Mammary epithelial cell (primary cell): ENCODE measurements at places on chromosomes 4 and X. TPM values are rescaled to one million over a fixed set of nuclear protein-coding genes. Genes with fewer than 3 reads are reported as not detected.

DNA sequence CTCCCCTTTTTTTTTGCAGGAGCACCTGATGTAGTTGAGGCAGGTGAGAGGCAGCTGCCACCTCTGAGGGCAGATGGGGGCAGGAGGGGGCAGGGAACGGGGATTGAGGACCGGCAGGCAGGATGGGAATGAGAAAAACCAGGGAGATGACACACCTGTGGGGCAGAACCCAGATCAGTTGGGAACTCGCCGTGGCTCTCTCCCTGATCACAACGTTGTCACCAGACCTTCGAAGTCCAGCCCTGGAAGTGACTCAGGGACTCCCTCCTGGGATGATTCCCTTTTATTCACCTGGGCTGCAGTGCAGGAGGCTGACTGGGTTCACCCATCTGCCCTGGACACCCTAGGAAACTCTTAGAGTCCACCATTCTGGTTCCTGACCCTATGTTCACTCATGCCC, 127.2 kb downstream of the MXRA5 start:
- no peak for DNase-seq

- DNase-seq = peak; percentile 51
Observed at GRCh38 chrX:72201836-72202536, 20.4 kb downstream of the PIN4 start.

DNA sequence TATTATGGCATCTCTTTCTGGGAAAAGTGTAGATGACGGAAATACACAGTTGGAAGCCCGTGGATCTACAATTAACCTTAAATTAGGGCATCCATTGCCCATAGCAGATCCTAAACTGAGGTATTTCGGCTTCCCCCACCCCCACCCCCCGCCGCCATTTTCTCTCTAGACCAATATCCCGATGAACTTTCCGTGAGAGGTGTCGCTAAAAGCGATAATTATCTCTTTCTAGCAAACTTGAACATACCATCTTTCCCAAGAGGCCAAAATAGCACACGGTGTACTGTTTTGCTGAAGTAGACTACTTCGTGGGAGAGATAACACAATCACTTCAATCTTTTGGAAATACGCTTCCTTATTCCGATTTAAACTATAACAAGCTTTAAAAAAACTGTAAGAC, 554 bp downstream of the KLHL15 start:
- DNase-seq = no peak

DNA sequence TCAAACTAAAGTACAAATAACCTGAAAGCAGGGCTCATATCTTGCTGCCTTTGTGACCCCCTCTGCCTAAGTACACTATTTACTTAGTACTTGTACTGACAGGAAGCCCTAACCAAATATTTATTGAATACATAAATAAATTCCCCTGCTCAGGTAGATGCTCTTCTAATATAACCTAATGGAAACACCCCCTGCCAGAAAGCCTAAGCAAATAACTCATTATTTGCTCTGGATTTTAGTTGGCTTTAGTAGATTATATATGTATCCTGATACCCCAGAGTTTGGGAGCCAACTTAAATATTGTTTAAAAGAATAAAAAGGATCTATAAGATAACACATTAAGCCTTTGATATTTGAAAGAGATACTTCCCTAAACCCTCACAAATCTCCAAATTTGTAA, 318.2 kb downstream of the PPP1R2C start:
- DNase-seq = no peak

DNA sequence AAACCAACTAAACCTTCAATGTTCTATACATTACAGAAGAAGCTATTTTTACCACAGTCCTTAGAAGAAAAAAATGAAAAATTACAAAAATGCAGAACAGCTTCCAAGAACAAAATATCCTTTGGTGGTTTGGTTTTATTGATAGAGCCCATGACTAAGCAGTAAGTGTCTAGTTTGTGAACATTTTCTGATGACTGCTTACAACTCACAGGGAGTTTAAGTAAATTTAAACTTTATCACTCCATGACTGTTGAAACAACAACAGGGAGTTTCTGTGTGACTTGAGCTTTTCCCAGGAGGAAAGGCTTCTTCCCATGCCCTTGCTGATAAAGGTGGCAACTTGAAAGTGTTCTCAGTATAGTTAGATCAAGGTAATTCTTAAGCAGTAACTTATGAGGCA, 2.9 kb downstream of the PF4 start:
- peak; percentile 80 for DNase-seq

DNA sequence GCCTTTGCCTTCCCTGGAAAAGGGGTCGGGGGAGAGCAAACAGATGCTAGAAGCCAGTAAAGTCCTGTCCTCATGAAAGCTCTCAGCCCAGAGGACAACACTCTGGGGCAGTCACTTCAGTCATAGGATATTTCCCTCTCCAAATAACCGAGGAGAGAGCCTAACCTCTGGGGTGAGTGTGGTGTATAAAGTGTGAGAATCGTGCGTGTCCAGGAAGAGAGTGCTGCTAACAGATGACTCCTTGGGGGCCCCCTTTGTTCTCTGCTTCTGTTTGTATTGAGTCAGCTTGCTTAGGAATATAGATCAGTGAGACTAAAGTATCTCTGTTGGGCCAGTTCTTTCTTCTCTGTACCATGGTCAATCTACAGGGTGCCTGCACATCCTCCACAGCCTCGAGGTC, 247.2 kb downstream of the PALLD start:
- no peak for DNase-seq

DNA sequence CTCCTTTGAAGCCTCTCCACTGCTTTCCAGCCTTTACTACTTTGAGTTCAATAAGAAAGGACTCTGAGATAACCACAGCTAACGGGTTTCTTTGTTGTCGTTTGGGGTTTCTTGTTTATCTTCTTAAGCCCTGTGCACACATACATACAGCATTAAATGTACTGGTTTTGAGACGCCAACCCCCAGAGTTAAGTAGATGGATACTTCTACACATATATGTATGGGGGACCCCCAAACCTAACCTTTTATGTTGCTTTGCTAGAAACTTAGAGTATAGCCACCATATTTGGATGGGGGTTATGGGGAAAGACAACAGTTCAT, 697 bp downstream of the CEP135 start:
- DNase-seq = no peak

DNA sequence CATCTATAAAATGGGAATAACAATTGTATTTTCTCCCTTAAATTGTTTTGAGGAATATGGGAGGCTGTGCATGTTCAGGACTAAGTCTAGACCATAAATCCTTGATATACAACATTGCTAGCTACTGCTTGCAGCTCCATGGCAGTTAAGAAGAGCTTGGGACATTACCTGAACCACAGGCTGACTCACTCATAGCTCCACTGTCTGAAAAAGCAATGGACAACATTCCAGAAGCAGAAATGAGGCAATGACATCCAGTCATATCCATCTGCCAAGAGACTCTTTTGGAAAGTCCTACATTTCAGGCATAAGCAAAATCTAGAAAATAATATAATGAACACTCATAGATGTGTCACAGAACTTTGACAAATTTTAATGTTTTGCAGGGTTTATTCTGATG, 167.3 kb upstream of the LEF1 start:
- peak; percentile 87 for DNase-seq

DNA sequence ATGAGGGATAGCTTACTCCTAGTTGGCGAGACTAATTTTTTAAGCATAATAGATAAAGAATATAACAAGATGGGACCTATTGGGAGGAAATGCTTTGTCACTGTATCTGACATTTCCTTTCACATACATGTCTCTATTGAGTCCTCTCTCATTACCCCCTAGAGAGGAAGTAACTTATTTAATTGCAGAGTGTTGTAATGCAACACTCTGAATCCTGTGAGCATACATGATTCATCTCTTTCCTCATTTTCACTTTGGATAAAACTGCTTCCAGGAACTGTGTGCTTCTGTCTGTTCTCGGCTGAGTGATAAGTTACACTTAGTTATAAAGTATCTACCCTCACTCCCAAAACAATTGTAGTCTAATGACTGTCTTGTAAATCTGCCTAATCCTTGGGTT, 266.1 kb upstream of the ANXA10 start:
- DNase-seq = no peak

DNA sequence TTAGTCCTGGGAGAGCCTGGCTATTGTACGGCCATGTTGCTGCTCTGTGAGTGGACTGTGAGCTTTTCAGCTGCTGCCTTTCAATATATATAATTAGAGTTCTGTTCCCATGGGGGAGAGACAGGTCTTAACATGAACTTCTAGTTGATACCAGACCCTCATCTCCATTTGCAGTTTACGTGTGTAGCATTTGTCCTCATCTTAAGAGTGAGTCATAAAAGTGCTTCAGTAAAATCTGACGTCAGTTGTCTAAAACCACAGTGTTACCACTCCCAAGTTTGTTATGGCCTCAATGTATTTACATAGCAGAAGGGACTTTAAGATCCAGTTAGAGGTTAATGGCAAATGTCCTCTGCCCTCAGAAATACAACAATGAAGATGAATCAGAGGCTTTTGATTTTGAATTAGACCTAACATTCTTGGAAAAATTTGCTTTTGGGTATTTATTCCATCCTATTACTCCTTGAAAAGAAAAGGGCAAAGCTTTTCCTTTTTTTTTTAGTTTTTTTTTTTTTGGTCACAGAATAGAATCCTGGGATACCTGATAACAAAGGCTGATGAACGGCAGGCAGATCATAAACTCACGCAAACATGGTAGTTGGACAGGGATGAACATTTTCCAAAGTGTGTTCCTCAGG, 38.6 kb downstream of the PHOX2B start:
- DNase-seq = peak; percentile 92

DNA sequence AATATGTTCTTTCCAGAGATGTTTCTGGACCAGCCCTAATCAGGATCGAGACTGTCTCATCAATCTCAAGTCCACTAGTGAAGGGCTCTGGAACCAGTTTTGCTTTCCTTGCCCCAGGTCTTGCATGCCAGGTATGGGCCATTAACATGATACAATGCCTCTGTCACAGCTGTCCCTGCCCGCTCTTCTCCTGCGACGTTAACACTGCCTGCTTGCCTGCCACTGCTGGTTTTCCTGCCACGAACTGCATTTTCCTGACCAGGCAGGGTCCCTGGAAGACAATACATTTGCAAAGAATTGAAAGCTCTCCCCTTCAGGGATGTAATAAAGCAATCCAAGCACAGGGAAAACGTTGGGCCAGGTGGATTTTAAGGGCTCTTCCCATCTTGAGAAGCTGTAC, 200.3 kb downstream of the MID1 start:
- no peak for DNase-seq

GRCh38 chrX:87140800-87141483, 376.7 kb upstream of the KLHL4 start:
- DNase-seq = no peak

Gene MAP9
- 21.8 TPM for total RNA-seq

Gene XG
- 4.5 and 7.2 TPM in 2 replicates for total RNA-seq

Gene EGF
- total RNA-seq = 4.7 TPM
